PC-3 (cell line): ENCODE measurements at places on chromosomes 11 and 22. TPM values are rescaled to one million over a fixed set of nuclear protein-coding genes. Genes with fewer than 3 reads are reported as not detected.

- DNase-seq, result peak; percentile 64
- no peak overlapping the region for H3K4me3 ChIP-seq
- H3K27me3 ChIP-seq, result no peaks in the 10 kb centered on the region
- no peaks in the 10 kb centered on the region for H3K36me3 ChIP-seq
- H3K27ac ChIP-seq, result no peak overlapping the region
- peaks cover 7% of the 10 kb centered on the region; the same call in 1 of the 2 replicates for H3K4me1 ChIP-seq
These were observed 603 bp downstream of the CDHR5 start for GRCh38 chr11:623999-624704.

DNA sequence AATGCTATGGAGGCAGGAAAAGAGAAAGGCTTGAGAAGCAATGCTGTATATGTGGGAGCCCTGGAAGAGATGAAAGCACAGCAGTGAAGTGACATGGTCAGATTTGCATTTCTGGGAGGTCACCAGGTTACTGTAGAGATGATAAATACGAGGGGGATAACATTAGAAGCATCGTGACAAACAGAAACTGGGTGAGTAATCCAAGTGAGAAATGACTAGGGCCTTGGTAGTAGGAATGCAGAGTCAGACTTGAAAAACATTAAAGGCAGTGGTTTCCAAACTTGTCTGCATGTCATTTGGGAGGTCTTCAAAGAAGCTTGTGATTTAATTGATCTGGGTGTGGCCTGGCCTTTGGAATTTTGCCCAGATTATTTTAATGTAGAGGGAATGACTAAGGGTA is 43.9 kb downstream of the CCDC34 start:
- peaks cover 13% of the 10 kb centered on the region; the same call in 1 of the 2 replicates for H3K4me1 ChIP-seq
- no peak overlapping the region for H3K4me3 ChIP-seq
- peak overlapping the region; percentile 14; the same call in 1 of the 2 replicates for H3K27ac ChIP-seq
- H3K27me3 ChIP-seq, result no peaks in the 10 kb centered on the region
- peak; percentile 50 for DNase-seq

- no peaks in the 10 kb centered on the region for H3K27me3 ChIP-seq
- H3K4me1 ChIP-seq, result peaks cover 5% of the 10 kb centered on the region; the same call in 1 of the 2 replicates
- DNase-seq, result no peak
- no peak overlapping the region for H3K27ac ChIP-seq
- H3K36me3 ChIP-seq, result peaks cover 4% of the 10 kb centered on the region; the same call in 1 of the 2 replicates
These were observed 1.9 kb downstream of the TAGLN start for GRCh38 chr11:117200813-117201657.

- H3K27ac ChIP-seq, result no peak overlapping the region
- H3K4me3 ChIP-seq, result no peak overlapping the region
- DNase-seq, result no peak
- no peaks in the 10 kb centered on the region for H3K27me3 ChIP-seq
- H3K36me3 ChIP-seq, result no peaks in the 10 kb centered on the region
- no peaks in the 10 kb centered on the region for H3K4me1 ChIP-seq
These were observed 175.7 kb downstream of the TMEM135 start for GRCh38 chr11:87213444-87213843.

DNA sequence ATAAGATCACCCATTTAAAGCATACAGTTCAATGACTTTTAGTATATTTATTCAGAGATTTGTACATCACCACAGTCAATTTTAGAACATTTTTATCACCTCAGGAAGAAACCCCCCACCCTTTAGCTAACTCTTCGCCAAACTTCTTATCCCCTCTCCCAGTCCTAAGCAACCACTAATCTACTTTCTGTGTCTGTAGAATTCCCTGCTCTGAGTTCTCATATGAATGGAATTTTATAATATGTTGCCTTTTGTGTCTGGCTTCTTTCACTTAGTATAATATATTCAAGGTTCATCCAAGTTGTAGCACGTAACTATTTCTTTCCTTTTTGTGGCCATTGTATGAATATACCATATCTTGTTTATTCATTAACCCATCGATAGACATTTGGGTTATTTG is 3.6 kb downstream of the ANKRD13D start:
- H3K4me1 ChIP-seq, result peaks cover 43% of the 10 kb centered on the region
- DNase-seq, result no peak
- peak overlapping the region; percentile 76 for H3K27ac ChIP-seq
- no peaks in the 10 kb centered on the region for H3K27me3 ChIP-seq
- H3K4me3 ChIP-seq, result peak overlapping the region; percentile 1; the same call in 1 of the 2 replicates

DNA sequence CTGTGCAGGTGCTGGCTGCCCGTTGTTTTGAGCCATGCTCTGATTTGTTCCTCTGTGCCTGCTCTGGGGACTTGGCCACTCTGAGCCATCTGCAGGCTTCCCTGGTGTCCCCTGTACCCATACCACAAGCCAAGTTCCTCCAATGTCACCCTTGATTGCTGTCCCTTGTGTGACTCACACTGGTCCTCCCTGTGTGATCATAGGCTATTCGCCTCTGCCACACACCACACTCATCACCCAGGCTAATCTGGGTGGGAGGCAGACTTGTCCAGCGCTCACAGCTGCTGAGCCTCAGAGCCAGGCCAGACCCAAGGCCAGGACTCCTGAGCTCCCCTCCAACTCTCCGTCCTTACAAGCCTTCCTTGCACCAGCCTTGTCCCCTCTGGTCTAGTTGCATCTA is 31.7 kb downstream of the IGF2 start:
- no peak for DNase-seq
- H3K27ac ChIP-seq, result no peak overlapping the region
- H3K4me3 ChIP-seq, result no peak overlapping the region
- H3K27me3 ChIP-seq, result no peaks in the 10 kb centered on the region
- H3K36me3 ChIP-seq, result no peaks in the 10 kb centered on the region

DNA sequence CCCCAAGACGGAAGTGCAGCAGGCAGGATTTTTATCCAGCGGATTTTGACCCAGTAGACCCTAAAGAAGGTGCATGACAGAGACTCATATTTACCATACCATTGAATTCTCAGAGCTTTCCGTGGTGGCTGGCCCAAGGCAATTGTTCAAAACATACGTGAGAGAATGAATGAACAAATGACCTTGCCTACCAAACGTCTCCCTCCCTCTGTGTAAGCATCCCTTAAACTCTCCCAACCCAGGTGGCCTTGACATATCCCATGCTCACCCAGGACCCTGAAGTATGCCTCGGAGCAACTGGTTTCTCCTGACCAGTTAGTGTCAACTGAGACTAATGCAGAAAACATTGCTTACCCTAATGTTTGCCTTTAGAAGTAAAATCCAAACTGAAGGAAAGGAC is 154.9 kb downstream of the TEAD1 start:
- no peak for DNase-seq
- H3K4me1 ChIP-seq, result peaks cover 46% of the 10 kb centered on the region
- peaks cover 14% of the 10 kb centered on the region; the same call in 1 of the 2 replicates for H3K36me3 ChIP-seq
- no peaks in the 10 kb centered on the region for H3K27me3 ChIP-seq
- peak overlapping the region; percentile 68; the same call in 1 of the 2 replicates for H3K27ac ChIP-seq

DNA sequence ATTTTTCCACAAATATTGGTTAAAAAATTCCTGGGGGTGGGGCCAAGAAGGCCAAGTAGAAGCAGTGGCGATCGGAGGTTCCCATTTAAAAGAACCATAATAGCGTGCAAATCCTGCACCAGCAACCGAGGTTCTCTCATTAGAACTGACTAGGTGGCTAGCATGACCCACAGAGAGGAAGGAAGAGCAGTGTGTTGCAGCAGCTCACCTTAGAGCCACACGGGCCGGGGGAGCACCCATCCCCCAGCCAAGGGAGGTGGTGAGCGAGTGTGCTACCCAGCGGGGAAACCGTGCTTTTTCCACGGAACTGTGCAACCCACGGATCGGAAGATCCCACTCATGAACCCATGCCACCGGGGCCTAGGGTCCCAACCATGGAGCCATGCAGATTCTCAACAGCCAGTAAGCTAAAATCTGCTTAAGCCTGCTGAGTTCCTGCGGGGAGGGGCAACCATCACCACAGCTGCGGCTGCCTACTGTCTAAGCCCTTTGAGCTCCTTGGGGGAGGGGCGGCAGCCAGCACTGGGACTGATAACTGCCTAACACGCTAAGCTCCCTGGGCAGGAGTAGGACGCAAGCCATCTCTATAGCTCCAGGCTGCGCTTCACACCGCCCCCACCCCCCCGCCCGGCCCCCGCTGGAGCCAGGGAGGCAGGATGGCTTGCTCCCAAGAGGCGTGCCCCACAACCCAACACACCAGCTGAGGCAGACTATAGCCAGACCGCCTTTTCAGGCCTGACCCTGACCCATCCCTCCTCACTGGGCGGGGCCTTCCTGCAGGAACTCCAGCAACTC is 21.0 kb upstream of the HTATIP2 start:
- peaks cover 57% of the 10 kb centered on the region for H3K27me3 ChIP-seq
- no peak for DNase-seq
- H3K4me3 ChIP-seq, result no peak overlapping the region
- H3K4me1 ChIP-seq, result no peaks in the 10 kb centered on the region

GRCh38 chr22:35834061-35834460 is 116.4 kb downstream of the APOL5 start:
- DNase-seq, result no peak
- no peaks in the 10 kb centered on the region for H3K36me3 ChIP-seq
- H3K27me3 ChIP-seq, result no peaks in the 10 kb centered on the region
- peak overlapping the region; percentile 83 for H3K4me3 ChIP-seq
- H3K4me1 ChIP-seq, result peaks cover 39% of the 10 kb centered on the region

DNA sequence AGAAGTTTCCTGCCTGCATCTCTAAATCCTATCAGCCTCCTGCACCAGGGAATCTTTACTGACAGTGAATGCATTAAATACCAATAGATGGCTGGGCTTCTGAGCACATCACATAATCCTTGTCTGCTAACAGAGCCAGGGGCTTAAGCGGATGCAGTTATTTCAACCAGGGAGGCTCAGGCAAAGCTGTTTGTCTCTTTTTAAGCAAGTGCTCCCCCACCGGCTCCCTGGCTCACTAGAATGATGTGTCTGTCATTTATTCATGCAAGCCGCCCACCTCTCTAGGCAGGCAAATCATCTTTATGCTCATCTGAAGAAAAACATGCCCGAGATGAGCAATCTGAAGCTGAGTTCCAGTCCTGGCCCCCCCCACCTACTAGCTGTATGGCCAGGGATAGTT is 182.3 kb downstream of the TENM4 start:
- no peaks in the 10 kb centered on the region for H3K36me3 ChIP-seq
- no peaks in the 10 kb centered on the region for H3K4me1 ChIP-seq
- H3K27ac ChIP-seq, result no peak overlapping the region
- peaks cover 64% of the 10 kb centered on the region for H3K27me3 ChIP-seq

DNA sequence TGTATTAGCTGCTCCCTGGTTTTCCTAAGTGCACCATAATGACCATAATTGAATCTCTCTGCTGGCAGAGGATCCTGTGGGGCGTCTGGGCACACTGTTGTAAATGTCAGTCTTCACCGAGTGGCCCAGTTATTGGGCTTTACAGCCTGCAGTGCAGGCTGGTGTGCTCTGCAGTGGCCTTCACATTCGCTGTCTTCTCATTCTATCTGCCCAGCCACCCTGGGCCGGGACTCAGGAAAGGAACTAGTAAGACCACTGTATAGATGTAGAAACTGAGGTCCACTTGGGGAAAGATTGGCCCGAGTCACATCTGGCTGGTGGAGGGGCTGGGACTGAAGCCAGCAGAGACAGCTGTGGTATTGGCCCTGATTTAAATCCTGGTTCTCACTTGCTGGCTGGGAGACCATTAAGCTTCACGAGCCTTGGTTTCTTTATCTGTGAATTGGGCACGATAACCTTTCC is 49.3 kb downstream of the TSPAN18 start:
- H3K27me3 ChIP-seq, result peaks cover 31% of the 10 kb centered on the region
- no peaks in the 10 kb centered on the region for H3K36me3 ChIP-seq
- DNase-seq, result no peak
- no peak overlapping the region for H3K27ac ChIP-seq

The C11orf16 gene
- total RNA-seq, result not detected in 2 replicates

DNA sequence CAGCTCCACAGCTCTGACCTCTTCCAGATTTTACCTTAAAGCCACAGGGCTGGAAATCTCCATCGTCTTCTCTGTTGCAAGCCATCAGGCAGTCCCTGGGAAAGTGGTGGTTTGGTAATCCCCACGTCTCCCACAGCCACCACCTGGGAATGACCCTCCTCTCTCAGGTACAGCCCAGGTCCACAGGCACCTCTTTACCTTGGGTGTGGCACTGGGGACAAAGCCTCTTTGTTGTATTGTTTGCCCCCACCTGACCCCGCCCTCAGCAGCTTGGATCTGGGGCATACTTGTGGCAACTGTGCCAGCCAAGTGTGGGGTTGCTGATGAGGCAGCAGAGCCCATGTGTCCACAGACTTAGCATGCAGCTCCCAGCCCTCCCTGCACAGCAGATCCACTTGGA is 77.6 kb downstream of the LRRC32 start:
- H3K27me3 ChIP-seq, result no peaks in the 10 kb centered on the region
- DNase-seq, result peak; percentile 60
- H3K36me3 ChIP-seq, result no peaks in the 10 kb centered on the region
- H3K4me1 ChIP-seq, result peaks cover 10% of the 10 kb centered on the region; the same call in 1 of the 2 replicates
- peak overlapping the region; percentile 28 for H3K27ac ChIP-seq

The JAM3 gene
- total RNA-seq, result 1.6 and 3.1 TPM in 2 replicates

The TMEM45B gene
- 24.0 and 30.4 TPM in 2 replicates for total RNA-seq

The RAG1 gene
- 0.15 and 0.23 TPM in 2 replicates for total RNA-seq

The ANO9 gene
- 16.6 and 22.5 TPM in 2 replicates for total RNA-seq

- no peaks in the 10 kb centered on the region for H3K27me3 ChIP-seq
- H3K27ac ChIP-seq, result no peak overlapping the region
- no peaks in the 10 kb centered on the region for H3K36me3 ChIP-seq
- no peak for DNase-seq
- H3K4me3 ChIP-seq, result no peak overlapping the region
- peaks cover 9% of the 10 kb centered on the region for H3K4me1 ChIP-seq
These were observed 21.0 kb downstream of the SGSM3 start for GRCh38 chr22:40391417-40391816.

The CARD10 gene
- total RNA-seq, result 20.7 and 26.3 TPM in 2 replicates

The KREMEN1 gene
- total RNA-seq, result 2.7 and 4.1 TPM in 2 replicates

DNA sequence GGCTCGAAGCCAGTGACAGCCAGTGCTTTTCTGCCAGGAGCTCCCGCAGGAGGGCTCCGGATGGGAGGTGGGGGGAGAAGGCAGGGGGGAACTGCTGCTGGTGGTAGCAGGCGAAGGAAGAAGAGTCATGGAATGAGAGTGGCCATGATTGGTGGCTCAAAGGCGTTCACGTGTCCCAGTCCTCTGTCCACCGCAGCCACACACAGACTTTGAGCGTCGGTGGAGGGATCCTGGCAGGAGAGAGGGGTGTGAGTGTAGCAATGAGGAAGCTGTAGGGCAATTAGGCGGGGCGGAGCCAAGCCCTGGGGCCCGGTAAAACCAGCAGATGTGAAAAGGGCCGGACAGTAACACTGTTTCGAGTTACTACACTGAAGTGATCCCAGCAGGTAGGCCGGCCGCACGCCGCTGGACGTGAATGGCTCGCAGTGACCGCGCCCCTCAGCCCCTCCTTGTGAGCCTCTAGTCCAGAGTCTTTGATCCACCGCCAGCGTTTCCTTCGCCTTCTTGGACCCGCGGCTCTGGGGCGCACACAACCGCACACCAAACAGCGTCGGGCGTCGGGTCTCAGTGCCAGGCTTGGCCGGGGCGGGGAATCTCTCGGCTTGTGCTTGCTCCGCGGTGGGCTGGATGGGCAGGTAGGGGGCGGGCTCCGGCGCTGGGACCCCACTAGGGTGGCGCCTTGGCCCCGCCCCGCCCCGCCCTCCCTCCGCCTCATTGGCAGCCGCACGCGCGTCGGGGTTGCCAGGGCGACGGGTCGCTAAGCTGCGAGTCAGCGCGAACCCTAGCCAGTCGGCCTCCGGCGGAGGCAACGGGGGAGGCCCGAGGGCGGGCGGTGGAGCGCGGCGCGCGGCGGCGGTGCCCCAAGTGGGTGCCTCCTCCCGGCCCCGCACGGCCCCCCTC is at the start of gene LRRC10B:
LRRC10B (plus strand) TSS at position 788 of the 900 bp plus-strand sequence. CDS start 250 bp downstream, outside the sequence.
- peaks cover 7% of the 10 kb centered on the region for H3K4me1 ChIP-seq
- H3K27ac ChIP-seq, result no peak within 1 kb of the TSS
- peak within 1 kb of the TSS; percentile 47; the same call in 1 of the 2 replicates for H3K4me3 ChIP-seq
- no peak for DNase-seq
- H3K27me3 ChIP-seq, result peaks cover 18% of the 10 kb centered on the region

The TMX2 gene
- 228 and 241 TPM in 2 replicates for total RNA-seq

The OR51I1 gene
- not detected in 2 replicates for total RNA-seq

The SLC22A6 gene
- not detected in 2 replicates for total RNA-seq
